ENCODE measurements at places on chromosomes 16 and 17. TPM values are rescaled to one million over a fixed set of nuclear protein-coding genes. Genes with fewer than 3 reads are reported as not detected.

- no peak for DNase-seq
Measured at GRCh38 chr16:70157477-70158260, 15.9 kb upstream of the CLEC18C start.

DNA sequence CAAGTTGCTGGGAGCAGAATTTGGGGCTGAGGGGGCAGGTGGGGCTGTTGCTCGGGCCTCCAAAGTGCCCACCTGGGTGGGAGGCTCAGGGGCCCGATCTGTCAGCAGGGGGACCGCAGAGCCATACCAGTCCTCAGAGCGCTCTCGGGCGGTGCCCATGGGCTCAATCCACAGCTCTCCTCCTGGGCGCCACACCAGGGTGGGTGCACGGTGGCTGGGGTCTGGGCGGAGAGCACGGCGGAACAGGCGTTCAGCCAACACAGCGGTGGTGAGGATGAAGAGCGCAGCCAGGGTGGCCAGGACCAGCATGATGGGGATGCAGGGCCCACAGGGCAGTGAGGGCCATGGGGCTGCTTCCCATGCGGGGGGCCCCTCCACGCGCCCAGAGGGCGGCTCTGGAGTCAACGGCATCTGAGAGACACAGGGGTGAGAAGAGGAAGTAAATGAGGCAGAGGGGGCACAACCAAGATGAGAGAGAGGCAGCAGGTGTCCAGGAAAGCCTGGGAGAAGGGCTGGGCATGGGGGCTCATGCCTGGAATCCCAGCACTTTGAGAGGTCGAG, 1.2 kb downstream of the C16orf54 start:
- no peak for DNase-seq

GRCh38 chr17:75481194-75482068, 25.0 kb downstream of the TMEM94 start:
- peak; percentile 37 for DNase-seq

The CTCF gene
- total RNA-seq, result 28.2 TPM

DNA sequence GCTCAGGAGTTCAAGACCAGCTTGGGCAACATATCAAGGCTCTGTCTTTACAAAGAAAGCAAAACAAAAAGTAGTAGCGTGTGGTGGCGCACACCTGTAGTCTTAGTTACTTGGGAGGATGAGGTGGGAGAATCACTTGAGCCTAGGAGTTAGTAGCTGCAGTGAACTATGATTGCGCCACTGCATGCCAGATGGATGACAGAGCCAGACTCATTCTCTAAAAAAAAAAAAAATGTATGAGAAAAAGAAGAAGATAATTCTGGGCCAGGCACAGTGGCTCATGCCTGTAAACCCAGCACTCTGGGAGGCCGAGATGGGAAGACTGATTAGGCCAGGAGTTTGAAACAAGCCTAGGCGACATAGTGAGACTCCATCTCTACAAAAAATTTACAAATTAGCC, 28.5 kb downstream of the STAT5B start:
- DNase-seq, result no peak

GRCh38 chr17:50175035-50175807, 9.4 kb downstream of the SGCA start:
- DNase-seq, result peak; percentile 41

DNA sequence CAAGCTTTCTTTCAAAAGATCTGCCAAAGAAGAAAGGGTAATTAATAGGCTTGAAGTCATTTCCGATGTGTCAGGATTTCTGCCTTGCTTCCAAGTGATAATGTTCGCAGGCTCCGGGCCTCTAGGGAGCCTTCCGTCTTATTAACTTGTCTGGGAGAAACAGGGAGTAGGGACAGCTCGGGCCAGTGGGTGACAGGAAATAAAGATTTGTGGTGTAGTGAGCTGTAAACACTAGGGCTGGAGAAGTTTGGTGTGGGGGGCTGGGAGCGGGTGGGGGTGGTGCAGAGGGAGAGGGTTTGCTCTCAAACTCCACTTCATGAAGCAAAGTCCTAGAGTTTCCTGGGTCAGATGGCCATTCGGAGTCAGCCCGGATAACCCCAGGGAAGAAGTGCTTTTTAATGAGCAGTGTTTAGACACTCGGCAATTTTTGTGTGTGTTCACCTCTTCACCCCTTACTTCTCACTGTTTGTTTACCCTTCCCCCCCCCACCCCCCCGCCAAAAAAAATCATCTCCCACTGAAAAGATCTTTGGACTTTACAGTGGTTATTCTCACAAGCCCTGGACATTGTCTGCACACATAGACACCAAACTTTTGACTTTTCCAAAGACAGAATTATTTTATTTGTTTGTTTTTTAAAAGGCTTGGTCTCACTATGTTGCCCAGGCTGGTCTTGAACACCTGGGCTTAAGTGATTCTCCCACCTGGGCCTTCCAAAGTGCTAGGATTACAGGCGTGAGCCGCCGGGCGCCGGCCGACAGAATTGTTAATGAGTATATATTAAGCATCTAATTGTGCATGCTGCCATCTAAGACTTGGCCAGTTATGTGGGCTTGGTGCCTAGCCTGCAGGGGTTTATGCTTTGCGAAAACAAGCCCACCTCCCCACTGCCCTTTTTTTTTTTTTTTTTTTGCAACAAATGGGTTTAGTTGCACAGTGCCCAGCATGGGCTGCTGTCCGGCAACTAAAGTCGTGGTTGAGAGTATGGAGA, 196.4 kb downstream of the CCDC182 start:
- DNase-seq, result peak; percentile 59

The PRSS22 gene
- not detected for total RNA-seq

DNA sequence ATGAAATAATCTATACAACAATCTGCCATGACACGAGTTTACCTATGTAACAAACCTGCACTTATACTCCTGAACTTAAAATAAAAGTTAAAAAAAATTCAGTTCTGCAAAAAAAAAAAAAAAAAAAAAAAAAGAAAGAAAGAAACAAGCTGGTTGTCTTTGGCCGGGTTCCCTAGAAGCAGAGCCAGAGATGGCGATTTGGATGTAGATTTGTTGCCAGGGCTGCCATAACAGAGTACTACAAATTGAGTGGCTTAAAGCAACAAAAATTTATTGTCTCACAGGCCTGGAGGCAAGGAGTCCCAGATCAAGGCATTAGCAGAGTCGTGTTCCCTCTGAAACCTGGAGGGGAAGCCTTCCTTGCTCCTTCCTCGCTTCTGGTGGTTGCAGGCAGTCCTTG, 20.4 kb downstream of the SYT17 start:
- no peak for DNase-seq

GRCh38 chr16:28623172-28623711, 13.4 kb upstream of the SULT1A1 start:
- peak; percentile 71 for DNase-seq

GRCh38 chr16:6804461-6804860, 528.2 kb upstream of the RBFOX1 start:
- no peak for DNase-seq

The CMTM2 gene
- 0.35 TPM for total RNA-seq

The KRTAP4-9 gene
- total RNA-seq, result not detected

DNA sequence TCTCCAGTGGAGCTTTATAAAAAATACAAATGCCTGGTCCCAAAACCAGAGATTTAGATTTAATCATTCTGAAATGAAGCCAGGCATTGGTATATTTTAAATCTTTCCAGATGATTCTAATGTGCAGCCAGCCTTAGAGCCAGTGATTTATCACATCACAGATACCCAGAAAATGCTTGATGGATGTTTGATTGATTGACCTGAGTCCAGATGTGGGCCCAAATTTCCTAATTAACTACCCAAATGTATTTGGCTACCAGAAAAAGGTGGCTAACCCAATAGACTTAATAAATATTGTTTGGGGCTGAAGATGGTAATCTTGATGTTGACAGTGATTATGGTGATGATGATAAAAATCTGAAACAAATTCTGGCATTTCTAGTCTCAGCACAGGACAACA, 93.1 kb downstream of the ABCC12 start:
- no peak for DNase-seq

The CASKIN2 gene
- total RNA-seq, result 39.1 TPM

DNA sequence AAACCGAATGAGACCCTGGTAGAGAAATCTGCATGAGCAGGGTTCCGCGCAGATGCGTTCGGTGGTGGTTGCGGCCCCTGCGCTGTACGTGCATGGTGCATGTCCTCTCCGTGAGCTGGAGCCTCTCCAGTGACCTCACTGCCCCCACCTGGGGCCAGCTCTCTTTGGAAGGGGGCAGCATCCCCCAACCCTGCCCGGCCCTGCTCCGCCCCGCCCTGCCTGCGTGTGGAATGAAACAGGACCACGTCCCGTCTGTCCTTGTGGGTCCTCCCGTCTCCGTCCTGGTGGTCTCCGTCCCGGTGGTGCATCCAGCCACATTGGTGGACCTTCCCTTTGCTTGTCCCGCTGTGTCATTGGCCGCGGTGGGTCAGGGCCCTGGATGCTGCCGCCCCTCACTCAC, 84.9 kb downstream of the AMFR start:
- DNase-seq, result peak; percentile 44

DNA sequence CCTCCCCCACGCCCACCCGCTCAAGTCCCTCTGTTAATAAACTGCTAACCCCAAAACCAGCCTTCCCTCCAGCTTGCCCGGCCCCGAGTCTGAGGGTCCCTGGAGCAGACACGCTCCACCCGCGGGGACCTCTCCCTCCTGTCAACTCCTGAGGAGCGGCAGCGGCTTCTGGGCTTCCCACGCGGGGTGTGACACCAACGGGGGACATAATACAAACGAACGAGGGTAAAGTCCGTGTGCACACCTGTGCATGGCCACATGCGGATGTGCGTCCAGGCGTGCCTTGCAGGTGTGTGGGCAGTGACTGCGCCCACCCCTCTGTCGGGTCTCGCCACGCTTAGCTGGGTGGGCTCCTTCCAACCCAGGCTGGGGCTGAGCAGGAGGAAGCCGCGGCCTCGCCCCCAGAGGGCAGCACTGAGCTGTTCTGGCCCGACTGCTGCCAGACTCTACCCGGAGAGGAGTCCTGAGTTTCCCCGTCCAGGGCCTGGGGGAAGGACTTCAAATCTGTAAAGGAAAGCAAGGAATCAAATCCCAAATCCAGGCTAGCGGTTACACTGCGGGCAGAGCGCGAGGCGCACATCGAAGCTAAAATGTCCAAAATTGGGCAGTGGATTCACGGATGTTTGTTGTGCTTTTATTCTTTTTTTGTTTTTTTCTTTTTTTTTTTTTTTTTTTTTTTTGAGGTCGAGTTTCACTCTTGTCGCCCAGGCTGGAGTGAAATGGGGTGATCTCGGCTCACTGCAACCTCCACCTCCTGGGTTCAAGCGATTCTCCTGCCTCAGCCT, 24.2 kb upstream of the KRT17 start:
- DNase-seq, result peak; percentile 93

DNA sequence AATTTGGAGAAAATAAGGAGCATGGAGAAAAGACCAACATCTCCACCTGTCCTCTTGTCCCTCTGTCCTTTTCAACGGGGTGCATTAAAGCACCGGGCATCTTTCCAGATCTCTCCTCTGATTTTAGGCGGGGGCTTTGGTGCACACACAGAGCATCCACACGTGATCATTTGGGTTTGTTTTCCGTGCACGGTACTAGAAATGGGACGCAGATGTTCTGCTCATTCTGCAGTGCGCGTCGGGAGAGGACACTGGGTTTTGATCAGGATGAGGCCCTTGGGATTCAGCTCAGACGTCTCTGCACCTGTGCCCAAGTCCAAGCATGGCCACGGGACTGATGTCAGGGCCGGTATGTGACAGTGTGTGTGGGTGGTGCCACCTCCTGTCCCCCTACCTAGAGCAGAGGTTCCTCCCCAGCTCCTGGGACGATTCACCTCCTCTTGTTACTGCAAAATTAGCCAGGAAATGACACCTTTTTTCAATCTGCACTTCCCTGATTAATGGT, 31.9 kb downstream of the PDIA2 start:
- no peak for DNase-seq

The TBC1D3G gene
- not detected for total RNA-seq

DNA sequence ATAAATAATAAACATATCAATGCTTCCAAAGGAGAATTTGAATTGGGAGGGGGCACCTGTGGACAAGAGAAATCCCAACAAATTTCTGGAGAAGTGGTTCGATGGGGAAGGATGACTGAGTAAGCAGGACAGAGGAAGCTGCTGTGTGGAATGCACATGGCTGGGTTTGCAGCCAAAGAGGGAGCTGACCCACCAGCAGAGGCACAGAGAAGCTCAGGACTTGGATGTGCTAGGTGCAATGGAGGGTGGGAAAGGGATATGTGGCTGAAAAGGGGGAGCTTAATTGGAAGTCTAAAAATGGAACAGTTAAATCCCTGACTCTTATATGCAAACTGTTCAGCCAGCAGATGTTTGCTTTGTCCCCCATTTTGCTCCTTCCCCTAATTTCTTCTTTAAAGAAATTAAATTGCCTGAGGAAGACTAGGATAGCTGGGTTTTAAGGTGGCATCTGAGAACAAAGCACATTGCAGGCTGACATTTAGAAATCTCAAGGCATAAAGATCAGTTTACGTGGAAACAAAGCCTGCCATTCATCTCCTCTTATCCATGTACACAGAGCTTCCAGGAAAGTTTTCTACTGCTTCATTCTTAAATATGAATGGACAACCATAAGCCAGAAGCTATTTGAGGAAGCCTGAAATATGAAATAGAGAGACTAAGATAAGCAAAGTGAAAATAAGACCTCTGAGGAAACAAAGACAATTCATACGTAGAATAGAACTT, 23.0 kb upstream of the TNS4 start:
- DNase-seq, result no peak

GRCh38 chr16:24151482-24151939, 104.6 kb upstream of the CACNG3 start:
- no peak for DNase-seq

The MARF1 gene
- total RNA-seq, result 48.4 TPM

DNA sequence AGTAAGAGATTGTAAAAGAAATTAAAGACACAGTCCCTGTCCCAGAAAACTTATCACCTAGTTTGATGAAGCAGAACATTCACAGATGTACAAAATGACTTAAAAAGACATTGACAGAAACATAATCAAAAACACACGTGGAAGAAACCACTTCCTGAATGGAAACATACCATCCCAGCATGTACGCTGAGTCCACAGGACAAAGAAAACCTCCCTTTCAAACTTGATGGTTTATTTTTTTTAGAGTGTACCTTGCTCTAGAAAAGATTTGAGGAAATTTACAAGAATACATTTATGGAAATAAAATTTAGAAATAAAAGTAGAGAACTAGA, 140.9 kb downstream of the PMP22 start:
- no peak for DNase-seq

DNA sequence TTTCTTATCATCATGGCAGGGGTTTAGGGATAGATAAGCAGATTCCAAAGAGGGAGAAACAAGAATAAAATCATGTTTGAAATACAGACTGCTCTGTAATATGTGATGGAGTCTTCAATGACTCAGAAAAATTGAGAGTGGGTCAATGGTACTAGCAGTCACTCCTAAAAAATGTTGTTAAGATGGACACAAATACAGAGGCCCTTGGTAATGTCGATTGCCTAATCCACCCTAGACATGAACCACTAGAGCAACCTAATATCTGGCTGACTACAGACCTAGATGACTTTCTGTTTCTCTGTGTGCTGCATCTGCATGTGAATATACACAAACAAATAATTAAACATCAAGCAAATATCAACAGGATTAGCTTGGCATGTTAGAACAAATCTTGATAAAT, 135.8 kb downstream of the CDH8 start:
- DNase-seq, result no peak

- no peak for DNase-seq
Measured at GRCh38 chr17:55822028-55822427, 71.2 kb downstream of the PCTP start.

The PRPF8 gene
- 120 TPM for total RNA-seq

The CFAP52 gene
- not detected for total RNA-seq
